ENCODE measurements at places on chromosomes 6 and 20.

DNA sequence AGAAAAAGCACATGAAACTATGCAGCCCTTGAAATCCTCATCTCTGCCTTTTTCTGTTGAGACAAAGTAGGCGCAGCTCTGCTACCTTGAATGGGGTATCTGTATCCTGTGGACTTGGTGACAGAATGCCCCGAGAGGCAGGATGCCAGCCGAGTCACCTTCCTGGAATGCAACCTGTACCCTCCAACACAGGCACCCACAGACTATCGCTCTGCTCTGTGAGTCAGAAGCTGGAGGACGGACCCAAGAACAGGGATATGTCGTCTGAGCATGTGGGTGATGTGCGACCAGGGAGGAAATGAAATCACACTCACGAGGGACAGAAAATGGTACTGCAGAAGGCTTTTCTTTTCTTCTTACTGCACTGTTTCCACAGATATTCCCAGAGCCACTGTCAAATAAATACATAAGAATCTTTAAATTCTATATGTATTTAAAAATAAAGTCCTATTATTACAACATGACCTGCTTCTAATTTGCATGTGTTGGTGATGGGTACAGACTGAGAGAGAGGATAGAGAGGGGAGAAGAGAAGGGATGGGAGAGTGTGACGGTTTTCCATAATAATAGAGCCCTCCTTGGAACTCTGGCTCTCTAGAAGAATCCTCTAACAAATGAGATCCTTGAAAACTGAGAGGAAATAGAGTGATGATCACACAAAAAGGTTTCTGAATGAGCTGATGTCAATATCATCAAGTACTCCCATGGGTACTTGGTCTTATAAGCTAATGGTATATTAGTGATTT lies 308.1 kb downstream of the FOXC1 start:
- no peak for DNase-seq

DNA sequence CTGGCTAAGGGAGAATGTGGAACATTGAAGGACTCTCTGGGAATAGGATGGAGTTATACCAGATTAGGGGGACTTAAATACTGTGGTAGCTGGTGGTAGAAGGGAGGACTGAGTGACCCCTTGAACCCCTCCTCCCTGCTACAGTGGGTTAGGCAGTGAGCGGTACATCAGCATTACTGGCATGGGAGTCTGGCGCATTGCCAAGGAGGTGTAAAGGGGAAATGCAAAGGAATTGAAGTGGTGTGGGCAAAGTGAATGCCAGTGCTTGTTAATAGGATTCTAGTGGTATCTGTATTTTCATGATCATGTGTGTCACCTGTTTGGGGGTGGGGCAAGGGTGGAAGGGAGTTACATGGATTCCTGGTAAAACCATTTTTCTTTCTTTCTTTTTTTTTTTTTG lies 60.1 kb downstream of the GFRA4 start:
- DNase-seq, result no peak

DNA sequence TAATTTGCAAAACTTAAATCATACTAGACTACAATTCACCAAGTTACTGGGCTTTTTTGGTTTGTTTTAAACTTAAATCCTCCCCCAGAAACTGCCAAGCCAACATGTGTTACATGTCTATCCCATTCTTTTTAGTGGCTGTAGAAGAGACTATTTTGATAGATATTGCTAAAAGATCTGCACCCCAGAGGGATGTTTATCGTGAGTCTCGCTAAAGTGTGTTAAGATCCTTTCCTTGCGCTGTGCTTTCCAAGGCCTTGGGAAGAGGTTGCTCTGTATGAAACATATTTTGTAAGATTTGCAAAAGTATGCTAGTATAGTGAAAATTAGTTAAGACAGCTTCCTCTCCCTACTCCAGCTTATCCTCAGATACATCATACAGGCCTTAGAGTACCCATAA lies 63.0 kb downstream of the GPX5 start:
- no peak for DNase-seq

DNA sequence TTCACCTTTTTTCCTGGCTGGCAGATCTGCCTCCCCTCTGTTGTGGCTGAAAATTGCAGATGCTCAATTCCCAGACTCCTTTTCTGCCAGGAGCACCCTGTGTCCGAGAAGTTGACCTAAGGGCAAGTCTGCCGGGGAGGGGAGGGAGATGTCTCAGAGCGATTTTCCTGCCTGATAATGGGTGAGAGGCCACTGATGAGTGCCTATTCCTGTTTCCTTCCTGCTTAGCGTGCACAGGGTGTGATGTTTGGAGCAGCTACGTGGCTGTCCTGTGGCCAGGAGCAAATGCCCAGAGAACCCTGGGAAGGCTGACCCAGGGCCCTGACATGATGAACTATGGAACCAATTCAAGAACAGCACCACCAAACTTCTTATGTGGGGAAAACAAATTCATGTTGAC lies 22.5 kb downstream of the SOX4 start:
- no peak for DNase-seq

DNA sequence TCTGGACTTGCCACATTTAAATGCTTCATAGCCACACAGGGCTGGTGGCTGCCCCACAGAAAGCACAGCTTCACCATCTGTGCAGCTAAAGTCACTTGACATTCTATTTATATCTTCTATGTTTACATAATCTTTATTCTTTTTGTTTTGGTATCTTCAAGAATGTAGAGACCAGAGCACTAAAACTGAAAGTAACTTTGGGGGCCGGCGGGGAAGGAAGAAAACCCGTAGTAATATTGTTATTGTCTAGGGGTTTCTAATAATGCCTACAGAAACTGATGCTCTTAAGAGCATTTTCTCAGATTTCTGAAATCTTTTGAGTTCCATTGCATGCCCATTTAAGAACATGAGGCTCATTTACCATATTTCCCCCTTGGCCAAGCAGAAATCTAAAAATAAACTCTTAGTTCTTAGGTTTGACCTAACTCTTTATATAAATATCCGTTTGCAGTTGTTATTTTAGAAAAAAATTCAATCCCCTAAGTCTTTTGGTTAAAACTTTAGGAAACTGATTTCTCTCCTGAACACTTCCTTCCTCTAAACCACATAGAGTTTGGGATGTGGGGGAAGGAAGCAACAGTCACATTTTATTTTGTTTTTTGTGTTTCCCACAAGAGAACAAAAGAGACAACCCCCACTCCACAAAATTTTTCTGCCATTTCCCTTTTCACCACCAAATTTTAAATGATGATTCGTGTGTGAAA lies 207.6 kb downstream of the OGFRL1 start:
- no peak for DNase-seq

- no peak for DNase-seq
Observed at GRCh38 chr20:48574383-48574782, 253.4 kb downstream of the PREX1 start.

GRCh38 chr6:165200178-165200577 lies 109.2 kb downstream of the C6orf118 start:
- DNase-seq, result no peak

GRCh38 chr20:3614466-3614865 lies 48.7 kb downstream of the GFRA4 start:
- no peak for DNase-seq

DNA sequence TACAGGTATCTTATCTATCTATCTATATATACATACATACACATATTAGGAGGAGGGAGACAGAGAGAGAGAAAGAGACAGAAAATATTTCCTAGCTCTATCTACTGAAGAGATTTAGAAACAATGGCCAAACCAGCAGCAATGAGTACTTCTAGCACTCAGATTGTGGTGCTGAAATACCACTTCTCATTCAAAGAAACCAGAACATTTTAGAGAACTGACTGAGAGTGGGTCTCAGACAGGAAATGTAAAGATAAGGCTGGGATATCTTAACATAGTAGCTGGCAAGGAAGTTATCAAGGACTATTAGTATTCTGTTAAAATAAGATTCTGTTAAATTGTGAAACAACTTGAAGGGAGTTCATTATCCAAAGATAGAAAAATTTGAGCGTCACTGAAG lies 57.0 kb downstream of the DNAAF9 start:
- DNase-seq, result no peak
